ENCODE measurements at places on chromosomes 4 and X. TPM values are rescaled to one million over a fixed set of nuclear protein-coding genes. Genes with fewer than 3 reads are reported as not detected.

DNA sequence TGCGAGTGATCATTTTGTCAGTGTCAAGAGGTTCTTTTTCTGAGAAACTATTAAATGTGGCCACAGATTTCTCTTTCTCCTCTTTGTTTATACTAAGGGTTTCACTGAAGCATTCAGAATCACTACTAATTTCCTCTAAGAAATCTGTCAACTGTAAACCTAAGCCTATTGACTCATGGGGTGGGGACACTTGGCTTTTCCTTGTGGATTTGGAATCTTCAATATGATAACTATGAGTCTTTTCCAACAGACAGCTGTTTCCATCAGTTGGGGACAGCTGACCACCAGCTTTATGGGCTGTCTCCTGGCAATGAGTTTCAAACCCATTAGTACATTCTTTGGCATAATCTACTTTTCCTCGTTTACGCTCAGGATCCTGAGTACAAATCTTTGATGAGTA lies 13.8 kb downstream of the PGRMC1 start:
- H3K27me3 ChIP-seq, result no peaks in the 10 kb centered on the region
- no peak overlapping the region for H3K27ac ChIP-seq
- no peak overlapping the region for H3K4me3 ChIP-seq
- H3K36me3 ChIP-seq, result no peaks in the 10 kb centered on the region

GRCh38 chrX:19672222-19672812 lies 157.0 kb upstream of the MAP3K15 start:
- no peak for DNase-seq
- H3K4me1 ChIP-seq, result peaks cover 8% of the 10 kb centered on the region
- H3K36me3 ChIP-seq, result no peaks in the 10 kb centered on the region
- peaks cover 3% of the 10 kb centered on the region for H3K27me3 ChIP-seq

F8A3 gene
- total RNA-seq, result 0.88 TPM

SH3BGRL gene
- total RNA-seq, result 131 TPM

FAM47E gene
- total RNA-seq, result 14.8 TPM

NAA11 gene
- not detected for total RNA-seq
